Right atrium auricular region (tissue), 2 donors: ENCODE measurements at places on chromosomes 5 and 9. TPM values are rescaled to one million over a fixed set of nuclear protein-coding genes. Genes with fewer than 3 reads are reported as not detected.

The TLR4 gene
- 20.0 TPM for total RNA-seq

The DND1 gene
- total RNA-seq, result 0.51 TPM

The DYNC2I2 gene
- 23.1 TPM for total RNA-seq

The CBY3 gene
- total RNA-seq, result not detected

The TTC23L gene
- total RNA-seq, result not detected

The LHX6 gene
- 2.8 TPM for total RNA-seq

The KIF27 gene
- total RNA-seq, result 4.6 TPM

The RUSC2 gene
- total RNA-seq, result 49.1 TPM

The CARD9 gene
- total RNA-seq, result 0.15 TPM

The CARTPT gene
- not detected for total RNA-seq

- DNase-seq, result no peak
These were observed 27.1 kb downstream of the TRMO start for GRCh38 chr9:97895211-97895610.

DNA sequence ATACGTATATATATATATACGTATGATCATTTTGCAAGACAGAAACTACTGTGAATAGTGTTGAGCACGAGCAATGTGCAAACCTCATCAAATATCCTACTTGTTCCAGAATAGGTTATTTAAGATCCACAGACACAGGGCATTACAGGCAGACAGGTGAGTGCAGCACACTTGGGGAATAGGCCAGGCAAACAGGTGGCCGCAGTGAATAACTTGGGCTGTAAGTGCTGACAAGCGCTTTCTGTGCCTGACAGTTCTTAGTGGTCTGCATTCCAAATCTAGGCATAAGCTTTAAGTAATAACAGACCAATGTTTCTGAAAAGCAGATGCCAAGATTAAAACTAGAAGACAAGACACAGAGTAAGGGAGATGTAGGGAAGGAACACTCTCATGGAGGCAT is 77.9 kb downstream of the LHFPL2 start:
- no peak for DNase-seq

DNA sequence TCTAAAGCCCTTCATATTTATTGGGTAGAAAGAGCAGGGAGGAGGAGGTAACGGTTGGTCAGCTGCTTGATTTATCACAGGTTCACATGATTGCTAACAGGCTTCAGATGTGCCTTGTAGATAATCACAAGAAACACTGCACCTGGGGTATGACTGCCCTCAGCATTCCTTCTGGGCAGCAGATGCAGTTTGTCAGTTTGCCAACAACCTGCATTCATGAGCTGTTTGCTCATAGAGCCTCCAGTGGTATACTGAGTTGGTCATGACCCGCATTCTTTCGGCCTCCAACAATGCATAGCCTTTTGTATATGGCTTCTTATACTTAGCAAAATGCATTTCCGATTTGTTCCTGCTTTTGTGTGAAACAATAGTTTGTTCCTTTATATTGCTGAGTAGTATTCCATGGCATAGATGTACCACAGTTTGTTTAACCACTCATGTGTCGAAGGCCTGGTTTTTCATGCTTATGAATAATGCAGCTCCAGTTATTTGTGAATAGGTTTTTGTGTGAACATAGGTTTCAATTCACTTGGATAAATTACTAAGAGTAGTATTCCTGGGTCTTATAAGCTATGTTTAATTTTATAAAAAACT is 83.6 kb downstream of the ARHGEF28 start:
- DNase-seq, result no peak

GRCh38 chr9:101117161-101117560 is 88.6 kb downstream of the PLPPR1 start:
- no peak for DNase-seq

DNA sequence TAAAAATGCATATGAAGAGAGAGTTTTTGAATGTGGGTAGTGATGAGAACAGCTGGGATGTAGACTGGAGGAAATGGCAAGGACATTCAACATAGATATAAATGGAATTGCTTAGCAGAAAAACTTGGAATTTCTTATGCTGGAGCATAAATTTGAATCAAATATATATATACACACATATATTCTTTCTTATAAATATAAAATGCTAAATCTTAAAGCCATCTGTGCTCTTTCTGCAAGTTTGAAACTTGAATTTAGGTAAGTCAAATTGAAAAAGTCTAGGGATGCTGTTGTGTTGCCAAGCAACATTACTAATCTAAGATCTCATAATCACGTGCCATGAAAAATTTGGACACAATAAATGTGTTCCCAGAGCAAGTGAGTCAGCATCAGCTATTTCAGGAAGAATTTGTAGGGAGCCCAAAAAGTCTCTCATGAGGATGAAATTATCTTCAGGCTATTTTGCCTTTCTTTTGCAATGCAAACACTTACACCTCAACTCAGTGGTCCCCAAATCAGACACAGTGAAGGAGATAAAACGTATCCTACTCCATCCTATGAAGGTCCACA is 58.4 kb upstream of the ALDH1A1 start:
- DNase-seq, result no peak

- DNase-seq, result peak; percentile 71
These were observed 34.8 kb upstream of the TRIO start for GRCh38 chr5:14108170-14108996.

DNA sequence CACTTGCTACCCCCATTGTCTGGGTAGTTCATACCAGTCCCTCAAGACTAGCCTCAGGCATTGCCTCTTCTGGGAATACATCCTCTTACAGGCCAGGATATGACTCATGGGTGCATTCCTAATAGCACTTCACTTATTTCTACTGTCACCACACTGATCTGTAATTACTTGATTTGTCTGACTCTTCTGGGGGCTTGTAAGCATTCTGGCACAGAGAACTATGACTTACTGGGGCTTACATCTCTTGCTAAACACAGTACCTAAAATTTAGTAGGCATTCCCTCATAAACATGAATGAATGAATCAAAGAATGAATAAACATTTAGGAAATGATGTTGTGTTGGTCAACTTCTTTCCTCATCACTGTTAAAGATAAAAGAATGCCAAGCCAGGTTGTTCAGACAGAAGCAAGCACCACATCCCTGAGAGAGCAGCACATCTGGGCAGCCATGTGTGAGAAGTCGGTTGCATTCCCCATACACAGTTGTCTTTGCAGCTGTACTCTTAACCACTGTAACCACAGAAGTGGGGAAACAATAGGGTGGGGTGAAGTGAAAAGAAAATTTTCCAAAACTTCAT is 27.6 kb downstream of the IL7R start:
- DNase-seq, result no peak

DNA sequence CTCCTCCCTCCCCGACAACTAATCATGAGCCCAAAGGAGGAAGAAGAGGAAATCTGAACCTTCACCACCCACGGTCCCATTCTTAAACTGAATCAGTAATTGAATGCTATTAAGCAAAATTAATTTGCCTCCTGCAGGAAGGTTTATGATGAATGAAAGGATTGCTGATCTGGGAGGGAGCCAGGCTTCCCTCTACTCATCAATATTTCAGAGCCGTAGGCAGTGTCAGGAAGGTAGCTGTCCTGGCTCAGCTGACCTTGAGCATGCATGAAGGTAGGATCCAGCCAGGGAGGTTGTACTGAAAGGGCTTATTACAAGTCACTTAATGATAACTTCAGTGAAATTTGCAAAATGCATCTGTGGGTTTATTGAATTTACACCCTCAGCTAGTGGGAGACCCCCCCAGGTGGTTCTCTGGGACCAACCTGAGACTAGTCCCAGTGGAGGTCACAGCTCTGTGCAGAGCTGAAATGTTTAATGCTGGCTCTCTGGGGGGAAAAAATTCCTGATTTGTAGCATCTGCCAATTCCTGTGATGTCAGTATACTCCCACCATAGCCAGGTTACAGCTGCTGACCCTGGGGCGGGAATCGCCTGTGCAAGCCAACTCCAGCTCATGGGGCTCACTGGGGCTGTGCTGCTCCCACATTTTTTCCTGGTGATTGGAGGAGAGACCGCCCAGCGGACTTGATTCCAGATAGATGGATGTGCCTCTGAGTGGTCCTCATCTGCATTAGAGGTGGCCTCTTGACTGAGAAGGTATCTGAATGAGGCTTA is 47.9 kb upstream of the NCS1 start:
- no peak for DNase-seq

DNA sequence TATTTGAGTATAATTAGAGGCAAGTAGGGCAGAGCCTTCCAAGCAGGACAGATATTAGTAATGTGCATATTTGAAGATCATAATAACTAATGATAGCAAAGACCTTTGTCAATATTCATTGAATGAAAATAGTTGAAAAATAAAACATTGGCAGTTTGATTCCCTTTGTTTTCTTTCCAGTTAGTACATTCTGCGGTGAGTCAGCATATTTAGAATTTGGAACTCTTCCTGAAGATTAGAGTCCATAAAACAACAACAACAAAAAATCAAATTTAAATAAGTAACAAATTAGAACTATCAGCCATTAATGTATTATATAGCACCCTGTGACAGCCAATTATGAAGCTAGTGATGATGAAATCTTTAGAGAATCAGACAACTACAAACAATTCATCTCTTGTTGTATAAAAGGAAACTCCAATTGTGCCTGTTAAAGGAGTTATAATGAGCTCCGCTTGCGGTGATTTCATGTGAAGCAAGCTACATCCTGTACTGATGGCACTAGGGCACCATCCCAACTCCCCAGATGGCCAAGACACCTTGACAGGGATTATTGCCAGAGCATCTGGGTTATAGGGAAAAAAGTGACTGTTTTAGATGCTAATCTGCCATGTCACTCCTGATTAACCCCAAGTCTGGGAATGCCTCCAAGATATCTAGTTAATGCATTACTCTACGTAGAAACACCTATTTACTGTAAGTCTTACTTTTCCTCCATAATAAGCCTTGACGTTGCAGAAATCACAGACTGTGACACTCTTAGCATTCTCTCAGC is 6.8 kb downstream of the IFNA8 start:
- no peak for DNase-seq

DNA sequence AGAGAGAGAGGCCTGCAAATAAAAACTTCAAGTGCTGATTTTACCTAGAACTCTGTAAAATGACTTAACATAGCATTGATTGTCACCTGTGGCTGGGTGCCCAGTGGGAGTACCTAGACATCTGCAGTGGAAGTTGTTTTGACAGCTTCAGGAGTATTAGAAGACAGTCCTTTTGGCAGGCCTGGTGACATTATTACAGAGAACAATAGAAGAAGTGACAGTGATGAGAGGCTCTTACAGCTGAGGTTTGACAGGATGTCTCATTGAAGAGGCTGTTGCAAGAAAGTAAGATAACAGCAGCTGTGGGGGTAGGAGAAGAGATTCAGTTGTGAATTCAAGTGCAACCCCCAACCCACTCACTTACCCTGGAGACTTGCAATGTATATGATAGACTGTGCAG is 27.9 kb upstream of the MUSK start:
- no peak for DNase-seq

- peak; percentile 90 for DNase-seq
These were observed 62.1 kb upstream of the VLDLR start for GRCh38 chr9:2559192-2560152.

- no peak for DNase-seq
These were observed 53.0 kb downstream of the IL31RA start for GRCh38 chr5:55904152-55904551.

DNA sequence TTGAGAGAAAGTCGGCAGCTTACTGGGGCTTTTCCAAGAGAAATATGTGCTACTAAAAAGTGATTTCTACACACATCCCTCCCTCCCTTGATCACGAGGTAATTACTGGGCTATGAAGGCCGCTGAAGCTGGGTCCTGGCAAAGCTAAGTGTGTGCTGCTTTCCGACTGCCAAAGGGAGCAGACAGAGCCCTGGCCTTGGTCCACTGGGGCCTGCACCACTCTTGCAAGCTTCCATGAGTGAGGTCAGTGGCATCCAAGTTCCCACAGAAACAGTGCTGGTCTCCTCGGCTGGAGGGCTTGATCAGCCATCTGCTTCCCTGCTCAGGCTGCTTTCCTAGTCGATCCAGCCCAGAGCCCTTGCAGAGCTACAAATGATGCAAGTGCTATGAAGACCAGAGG is 154.8 kb upstream of the LHFPL2 start:
- peak; percentile 88 for DNase-seq

GRCh38 chr5:172749076-172749475 is 21.9 kb downstream of the DUSP1 start:
- DNase-seq, result no peak

GRCh38 chr5:74316064-74316603 is 324.4 kb downstream of the ENC1 start:
- DNase-seq, result no peak

- no peak for DNase-seq
These were observed 367.7 kb downstream of the GADD45G start for GRCh38 chr9:89972535-89972934.

DNA sequence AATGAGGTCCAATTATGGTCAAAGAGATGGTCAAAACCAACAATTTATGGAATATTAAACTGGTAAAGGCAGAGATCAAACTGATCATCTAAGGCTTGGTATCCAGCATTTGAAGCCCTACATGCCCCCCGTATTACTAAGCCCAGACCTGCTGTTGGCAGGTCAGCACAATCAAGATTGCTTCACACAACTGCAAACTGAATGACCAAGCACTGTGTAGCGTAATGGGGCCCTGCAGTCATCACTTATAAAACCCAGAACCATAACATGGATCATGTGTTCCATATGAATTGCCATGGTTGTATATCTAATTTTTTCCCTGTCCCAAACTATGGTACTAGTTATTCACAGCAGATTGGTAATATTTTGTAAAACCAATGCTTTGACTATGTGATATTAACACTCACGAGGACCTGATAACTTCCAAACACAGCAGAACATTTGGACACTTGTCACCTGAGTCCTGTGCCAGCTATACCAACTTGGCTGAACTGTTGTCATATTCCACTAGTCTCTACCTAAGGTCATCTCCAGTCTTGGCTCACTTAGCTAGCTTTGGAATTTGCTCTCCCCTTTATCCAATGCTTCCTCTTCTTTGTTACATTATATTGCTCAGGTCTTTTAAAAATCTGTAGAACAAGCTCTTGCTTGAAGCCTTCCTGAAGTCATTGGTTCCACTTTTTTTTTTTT is 81.7 kb upstream of the HMHB1 start:
- DNase-seq, result no peak

DNA sequence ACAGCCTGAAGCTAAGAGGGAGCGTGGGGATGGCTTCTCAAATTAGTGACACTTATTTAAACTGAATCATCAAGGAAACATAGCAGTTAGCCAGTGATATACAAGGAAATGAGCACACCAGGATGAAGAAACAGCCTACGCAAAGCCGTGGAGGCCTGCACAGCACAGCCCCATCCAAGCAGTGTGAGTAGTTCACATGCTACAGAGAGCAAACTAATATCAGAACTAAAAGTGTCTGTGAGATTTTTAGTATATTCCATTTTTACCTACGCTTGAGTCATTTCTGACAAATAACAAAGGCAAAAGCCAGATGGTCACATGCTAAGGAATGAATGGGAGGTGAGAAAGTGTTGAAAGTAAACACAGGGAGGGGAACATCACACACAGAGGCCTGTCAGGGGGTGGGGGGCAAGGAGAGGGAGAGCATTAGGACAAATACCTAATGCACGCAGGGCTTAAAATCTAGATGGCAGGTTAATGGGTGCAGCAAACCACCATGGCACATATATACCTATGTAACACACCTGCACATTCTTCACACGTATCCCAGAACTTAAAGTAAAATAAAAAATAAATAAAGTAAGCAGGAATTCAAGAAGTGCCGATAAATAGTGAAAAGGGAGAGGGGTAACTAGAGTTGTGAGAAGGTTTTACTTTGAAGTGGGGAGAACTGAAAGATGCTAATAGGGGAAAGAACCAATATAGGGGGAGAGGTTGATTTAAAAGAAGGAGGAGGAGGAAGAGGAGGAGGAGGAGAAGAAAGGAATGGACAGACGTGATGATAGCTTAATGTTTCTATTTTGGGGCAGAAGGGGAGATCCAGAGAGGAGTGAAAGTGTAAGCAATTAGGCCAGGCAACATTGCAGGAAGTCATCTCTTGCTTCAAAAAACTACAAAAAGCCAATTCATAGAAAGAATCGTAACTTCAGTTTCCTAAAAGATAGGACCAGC is 100.9 kb upstream of the PTGER4 start:
- no peak for DNase-seq

- no peak for DNase-seq
These were observed 65.5 kb upstream of the HSPB3 start for GRCh38 chr5:54390015-54390414.
